Activated naive CD8-positive, alpha-beta T cell treated with anti-CD3 and anti-CD28 coated beads, Interleukin-2, amount 50 U/mL, for 16 hours (primary cell): ENCODE measurements at places on chromosomes 11 and 22.

DNA sequence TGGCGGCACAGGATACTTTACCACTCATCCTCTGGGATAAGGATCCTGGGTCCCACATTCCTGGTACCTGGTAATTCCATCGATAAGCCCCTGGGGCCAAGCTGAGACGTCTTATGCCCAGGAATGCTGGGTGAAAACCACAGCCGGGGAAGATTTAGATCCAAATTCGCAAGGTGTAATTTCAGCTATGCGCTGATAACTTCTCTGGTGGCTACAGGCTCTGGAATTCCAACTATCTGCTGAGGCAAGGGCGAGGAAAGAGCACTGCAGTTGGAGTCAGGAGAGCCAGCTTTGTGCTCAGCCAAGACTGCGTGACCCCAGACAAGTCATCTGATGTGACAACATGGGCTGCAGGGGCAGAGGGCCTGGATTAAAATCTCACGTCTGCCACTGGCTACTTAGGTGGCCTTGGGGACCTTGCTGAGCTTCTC lies 9.9 kb upstream of the MYEOV start:
- DNase-seq: no peak

- DNase-seq: no peak
Measured at GRCh38 chr22:21697021-21697771, 31.4 kb downstream of the PPIL2 start.

DNA sequence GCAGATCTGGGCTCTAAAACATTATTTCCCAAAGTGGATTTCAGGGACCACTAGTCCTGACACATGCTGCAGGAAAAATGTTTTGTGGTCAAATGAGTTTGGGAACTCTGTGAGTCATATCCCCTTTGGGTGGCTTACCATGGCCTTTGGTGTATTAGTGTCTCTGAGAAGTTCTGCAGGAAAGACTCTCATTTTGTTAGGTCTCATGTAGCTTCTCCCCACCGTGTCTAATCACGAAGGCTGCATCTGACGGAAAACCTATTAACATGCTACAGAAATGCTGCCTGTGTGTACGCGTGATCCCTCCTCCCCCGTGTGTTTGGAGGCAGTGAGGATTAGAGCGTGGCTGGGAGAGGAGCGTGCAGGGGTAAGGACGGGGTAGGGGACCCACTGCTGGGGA lies 191.7 kb downstream of the ST3GAL4 start:
- DNase-seq: no peak

DNA sequence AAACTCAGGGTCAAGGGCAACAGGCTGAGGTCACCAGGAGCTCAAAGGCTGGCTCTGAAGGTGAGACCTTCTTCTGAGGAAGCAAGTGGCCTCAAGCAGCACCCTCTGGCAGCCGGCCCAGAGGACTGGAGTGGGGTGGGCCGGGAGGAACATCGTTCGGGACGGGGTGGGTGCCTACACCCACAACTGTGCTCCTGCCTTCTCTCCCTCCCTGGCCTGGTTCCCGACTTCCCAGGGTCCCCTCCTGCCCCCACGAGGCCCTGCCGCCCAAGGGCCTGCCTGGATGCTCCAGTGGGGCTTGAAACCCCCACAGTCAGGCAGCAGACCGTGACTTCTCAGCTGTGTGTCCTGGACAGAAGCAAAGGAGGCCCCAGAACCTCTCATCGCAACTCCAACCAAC lies 195.7 kb downstream of the IGLL1 start:
- DNase-seq: no peak

DNA sequence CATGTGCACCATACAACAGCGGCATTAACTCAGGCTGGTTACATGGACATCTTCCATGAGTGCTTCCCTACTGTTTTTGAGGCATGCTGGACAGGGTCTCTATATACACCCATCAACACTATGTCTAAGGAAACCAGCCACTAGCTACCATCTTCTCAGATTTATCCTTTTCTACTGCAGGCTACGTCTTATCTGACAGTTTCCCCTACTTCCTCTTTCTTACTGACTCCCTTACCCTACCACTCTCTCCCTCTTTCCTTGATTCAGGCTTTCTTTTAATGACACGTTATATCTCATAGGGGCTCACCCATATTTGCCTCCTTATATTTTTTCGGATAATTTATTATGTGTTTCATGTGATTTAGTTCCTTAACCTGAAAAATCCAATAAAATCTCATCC lies 41.8 kb downstream of the DDI1 start:
- DNase-seq: no peak

GRCh38 chr22:47285981-47286380 lies 523.5 kb downstream of the TBC1D22A start:
- DNase-seq: no peak
